Posterior cingulate gyrus (tissue), 11 donors: ENCODE measurements at places on chromosomes 1 and 21.

DNA sequence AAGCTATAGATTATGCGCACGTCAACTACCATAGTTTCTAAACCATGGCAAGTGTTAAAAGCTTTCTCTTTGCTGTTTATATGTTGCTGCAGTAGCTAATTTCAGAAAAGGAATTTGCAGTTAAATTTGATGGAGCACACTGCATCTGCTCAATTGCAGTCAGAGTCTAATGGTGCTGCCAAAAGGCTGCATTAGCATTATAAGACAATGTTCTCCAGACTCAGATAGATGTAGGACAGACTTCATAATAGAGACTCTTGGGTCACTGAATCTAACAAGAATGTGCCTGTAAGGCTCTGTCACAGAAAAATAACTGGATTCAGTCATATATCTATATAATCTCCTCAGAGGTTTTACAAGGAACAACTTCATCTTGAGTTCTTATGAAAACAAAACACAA is 198.3 kb downstream of the OLFM3 start:
- DNase-seq, result no peak

- DNase-seq, result no peak
Observed at GRCh38 chr21:44304011-44304616, 4.3 kb downstream of the PFKL start.

DNA sequence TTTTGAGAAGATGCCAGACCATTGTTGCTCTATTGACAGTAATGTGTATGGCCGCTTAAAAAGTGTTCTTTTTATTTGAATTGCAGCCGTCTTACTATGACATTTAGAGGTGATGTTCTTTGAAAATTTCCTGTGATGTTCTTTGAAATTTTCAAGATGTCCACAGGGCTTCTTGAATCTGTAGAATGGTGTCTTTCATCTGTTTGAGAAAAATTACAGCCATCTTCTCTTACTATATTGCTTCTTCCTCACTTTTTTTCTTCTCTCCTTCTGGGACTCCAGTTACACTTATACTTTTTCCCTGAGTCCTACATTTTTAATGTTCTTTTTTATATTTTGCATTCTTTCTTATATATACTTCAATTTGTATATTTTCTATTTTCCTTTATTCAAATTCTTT is 57.4 kb downstream of the DIP2A start:
- no peak for DNase-seq

- DNase-seq, result no peak
Observed at GRCh38 chr1:31154000-31154631, 85.6 kb downstream of the NKAIN1 start.

DNA sequence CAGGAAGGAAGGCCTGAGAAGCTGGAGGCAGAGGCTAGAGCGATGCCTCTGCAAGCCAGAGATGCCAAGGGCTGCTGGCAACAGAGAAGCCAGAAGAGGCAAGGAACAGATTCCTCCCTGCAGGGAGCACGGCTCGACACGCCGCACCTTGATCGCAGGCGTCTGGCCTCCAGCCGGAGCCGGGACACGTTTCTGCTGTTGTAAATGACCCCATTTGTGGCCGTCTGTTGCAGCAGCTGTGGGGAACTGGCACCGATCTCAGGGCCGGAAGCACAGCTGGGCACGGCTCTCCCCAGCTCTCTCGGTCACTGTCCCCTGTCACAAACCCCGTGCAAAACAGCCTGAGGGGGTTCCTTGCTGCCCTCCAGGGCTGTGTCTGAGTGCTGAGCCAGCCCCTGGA is 59.6 kb downstream of the SIK1 start:
- no peak for DNase-seq

DNA sequence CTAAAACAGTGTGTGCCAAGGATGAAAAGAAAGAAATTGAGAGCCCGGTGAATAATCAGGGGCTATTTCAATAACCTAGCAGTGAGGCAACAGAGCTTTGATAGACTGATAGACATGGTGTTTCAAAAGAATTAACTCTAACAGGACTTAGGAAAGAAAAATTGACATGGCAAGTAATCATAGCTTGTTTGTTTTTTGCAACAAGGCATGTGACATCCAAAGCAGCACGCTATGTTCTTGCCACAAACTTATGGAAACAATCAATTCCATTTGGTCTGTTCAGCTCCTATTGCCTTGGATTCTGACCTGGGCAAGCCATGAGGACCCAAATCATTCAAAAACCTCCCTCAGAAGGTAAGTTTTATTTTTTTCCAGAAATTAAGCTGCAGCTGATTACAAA is 608.5 kb downstream of the SMYD3 start:
- no peak for DNase-seq

DNA sequence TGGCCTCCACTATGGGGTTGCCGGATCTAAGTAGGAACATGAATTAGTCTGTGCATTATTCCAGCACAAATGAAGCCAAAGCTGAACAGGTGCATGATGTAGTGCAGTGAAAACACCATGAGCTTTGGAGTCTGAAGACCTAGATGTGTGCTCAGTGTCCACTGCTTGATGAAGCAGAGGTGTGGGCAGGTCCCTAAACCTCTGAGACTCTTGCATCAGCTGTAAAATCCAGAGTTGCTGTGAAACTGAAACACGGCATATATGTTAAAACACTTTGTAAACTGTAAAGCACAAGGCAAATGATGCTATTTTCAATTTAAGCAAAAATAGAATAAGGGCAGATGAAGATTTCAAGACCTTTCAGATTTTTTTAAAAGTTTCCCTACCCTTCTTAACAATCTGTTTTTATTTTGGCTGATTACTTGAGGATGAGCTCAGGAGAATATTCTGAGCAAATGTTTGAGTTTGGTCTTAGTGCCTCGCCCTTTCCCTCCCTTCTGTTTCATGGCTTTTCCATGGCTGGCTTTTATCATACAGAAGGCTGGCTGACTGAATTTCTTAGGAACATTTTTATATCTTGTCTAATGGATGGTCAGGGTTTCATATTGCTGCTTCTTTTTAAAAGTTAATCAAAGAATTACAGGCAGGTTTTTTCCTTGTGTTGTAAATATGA is 221.8 kb downstream of the NTNG1 start:
- DNase-seq, result no peak

- DNase-seq, result no peak
Observed at GRCh38 chr1:172138634-172139033, 281.9 kb upstream of the C1orf105 start.

- no peak for DNase-seq
Observed at GRCh38 chr1:100354971-100355394, 2.7 kb downstream of the CDC14A start.
